ENCODE measurements at places on chromosomes 1 and 21.

DNA sequence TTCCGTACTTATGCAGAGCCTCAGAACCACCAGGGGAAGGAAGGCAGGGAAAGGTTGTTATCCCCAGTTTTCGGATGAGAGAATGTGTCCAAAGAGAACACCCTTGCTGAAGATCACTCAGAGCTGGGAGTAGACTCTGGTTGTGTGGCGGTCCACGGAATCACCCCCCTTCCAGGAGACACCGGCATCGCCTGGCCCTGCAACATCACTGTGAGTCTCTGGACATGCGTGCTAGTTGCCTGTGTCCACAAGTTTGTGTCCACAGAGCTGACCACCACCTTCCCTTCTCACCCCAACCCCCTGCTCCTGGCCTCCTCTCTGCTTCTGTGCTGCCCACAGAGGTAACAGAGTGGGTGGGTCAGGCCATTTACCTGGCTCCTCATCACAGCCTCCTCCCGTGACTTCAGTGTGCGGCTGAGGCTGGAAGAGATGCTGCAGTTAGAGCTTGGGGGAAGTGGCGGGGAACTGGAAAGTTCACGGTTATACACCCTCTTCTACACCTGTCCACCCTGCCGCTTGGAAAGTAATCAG is 7.3 kb downstream of the MYBPH start:
- DNase-seq: no peak

DNA sequence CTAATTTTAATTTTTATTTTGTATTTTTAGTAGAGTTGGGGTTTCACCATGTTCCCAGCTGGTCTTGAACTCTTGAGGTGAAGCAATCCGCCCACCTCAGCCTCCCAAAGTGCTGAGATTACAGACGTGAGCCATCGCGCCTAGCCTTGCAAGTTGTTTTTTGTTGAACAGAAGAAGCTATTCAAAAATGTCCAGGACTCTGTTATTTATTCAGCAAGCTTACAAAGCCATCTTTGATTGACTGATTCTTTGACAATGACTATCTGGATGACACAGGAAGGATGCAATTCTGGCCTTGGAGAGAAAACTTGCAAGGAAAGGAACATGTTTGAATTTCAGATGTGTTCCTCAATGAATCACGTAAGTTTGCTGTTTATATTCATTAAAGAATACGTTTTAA is 63.5 kb downstream of the MAP3K7CL start:
- DNase-seq: no peak

DNA sequence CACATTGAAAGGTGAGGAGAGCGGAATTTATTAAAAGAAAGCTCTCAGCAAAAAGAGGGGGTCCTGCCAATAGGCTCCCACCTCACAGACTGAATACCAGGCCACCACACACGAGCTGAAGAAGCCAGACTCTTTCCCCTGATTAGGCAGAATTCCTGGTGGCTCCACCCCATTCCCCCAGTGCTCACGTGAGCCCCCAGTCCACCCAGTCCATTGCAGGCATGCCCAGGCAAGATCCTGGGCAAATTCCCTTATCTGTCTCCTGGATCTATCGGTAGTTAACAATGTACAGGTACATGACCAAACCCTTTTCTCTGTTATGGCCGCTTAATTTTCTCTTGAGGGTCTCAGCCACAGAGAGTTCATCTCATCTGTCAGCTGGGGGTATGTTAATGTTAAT is 54.6 kb upstream of the BTG3 start:
- DNase-seq: no peak

GRCh38 chr1:8524627-8525157 is 206.8 kb downstream of the SLC45A1 start:
- DNase-seq: no peak

DNA sequence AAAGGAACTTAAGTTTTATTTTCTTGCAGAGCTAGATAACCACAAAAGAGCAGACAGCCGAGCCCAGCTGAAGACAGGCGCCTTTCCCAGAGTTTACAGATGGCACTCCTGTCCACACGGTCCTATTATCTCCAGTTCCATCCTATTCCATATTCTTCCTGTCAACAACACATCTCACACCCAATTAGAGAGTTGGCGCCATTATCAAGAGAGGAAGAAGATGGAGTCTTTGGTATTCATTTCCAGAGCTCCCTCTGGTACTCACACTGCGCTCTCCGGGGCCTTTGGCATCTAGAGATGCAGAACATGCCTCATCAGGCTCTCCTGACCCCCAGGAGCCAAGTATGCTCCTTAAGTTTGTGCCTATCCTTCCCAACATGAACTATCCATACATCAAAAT is 43.3 kb upstream of the SIPA1L2 start:
- DNase-seq: no peak

DNA sequence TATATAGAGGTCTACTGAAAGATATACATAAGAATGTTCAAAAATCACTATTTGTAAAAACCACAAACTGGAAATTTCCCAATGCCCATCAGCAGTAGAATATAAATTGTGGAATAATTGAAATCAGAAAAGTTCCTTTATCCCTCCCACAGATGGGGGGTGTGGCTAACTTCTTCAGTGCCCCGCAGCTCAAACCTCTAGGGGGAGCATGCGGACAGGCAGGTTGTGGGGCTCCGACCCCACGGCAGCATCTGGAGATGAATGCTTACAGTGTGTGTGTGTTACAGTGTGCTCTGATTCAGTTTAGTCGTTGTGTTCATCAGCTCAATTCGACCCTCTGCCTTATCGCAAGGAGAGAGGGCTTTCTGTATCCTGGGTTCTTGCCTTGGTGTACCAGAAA is 262.1 kb upstream of the LRRC7 start:
- no peak for DNase-seq

DNA sequence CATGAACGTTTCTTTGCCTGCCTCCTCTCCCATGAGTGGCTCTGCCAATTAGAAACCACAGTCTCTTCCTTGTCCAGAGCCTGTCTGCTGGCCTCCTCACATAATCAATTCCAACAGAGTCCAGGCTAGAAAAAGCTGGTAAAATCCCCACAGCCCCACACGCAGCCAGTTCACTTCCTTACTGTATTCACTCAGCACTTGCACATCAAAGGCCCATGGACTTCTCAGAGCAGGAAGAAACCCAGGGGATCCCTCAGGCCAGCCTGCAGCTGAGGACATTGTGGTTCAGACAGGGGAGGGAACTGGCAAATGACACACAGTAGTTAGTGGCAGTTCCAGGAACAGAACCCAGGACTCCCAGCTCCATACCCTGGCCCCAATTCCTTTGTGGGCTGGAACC is 171.6 kb upstream of the EDN2 start:
- no peak for DNase-seq

DNA sequence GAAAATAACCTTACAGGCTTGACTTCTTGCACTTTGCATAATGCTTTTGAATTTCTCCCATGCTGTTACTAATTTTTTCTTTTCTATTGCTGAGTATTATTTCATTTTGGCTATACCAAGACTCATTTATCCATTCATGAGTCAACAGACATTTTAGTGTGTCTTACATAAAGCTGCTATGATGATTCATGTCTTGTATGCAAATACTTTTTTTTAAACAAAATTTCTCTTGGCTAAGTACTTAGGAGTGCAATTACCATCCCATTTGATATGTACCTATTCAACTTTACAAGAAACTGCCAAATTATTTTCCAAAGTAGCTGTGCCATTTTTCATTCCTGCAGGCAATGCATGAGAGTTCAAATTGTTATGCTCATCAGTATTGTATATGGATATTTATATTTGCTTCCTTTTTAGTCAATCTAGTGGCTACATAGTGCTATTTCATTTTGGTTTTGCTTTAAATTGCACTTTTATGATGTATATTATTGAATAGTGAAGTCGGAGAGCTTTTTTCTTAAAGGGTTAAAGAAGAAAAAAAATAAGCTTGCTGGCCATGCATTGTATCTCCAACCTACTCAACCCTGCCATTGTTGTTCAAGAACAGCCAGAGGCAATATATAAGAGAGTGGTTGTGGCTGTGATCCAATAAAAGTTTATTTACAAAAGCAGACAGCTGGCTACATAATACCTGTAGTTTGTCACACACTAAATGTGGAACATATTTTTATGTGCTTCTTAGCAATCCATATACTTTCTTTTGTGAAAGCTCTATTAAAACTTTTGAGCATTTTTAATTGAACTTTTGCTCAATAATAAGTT is 862.8 kb downstream of the KCNT2 start:
- peak; percentile 72 for DNase-seq

- peak; percentile 46 for DNase-seq
Measured at GRCh38 chr1:178031856-178032320, 62.0 kb upstream of the RASAL2 start.

DNA sequence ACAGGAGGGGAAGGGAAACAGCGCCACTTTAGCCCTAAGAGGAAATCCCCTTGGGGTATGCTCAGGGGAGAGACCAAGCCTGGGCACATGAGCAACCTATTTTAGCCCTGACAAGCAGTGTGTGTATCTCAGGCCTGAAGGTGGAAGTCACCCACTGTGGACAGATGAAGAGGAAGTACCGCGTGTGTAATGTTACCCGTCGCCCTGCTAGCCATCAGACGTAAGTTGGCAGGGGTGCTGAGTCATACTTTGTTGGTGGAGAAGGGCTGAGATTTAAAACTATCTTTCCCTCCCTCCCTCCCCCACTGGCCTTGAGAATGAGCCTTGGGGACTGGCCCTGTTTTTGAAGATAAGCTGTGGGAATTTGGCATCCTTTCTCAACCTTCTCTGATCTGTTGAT is 11.2 kb downstream of the AGO1 start:
- DNase-seq: no peak

DNA sequence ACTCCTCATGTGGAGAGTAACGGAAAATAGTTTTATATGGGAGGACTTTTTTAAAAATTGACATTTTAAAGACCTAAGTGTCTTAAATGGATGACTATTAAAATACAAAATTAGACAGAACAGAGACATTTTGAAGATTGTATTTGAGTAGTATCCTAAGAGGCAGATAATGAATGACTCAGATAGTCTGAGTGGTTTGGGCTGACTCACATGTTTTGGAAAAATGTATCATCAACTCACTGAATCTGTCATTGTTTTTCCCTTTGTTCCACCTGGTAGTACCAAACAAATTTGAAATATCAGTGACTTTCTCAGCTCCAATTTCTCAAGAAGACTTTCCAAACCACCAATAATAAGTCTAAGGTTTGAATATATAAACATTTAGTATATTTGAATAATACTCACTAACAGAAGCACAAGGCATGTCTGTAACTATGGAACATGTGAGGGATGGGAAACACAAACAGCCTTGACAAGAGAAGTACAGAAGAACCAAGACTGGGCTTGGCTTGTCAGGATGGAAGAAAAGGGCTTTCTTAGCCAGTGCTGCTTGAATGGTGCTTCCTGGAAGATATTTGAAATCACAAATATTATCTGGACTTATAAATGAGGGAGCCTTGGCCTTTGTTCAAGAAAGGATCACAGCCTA is 90.6 kb downstream of the SGIP1 start:
- DNase-seq: no peak

GRCh38 chr1:210777914-210778313 is 356.0 kb downstream of the KCNH1 start:
- no peak for DNase-seq

GRCh38 chr1:12040457-12041051 is 21.3 kb downstream of the MIIP start:
- DNase-seq: no peak

GRCh38 chr1:18652791-18653190 is 22.1 kb downstream of the PAX7 start:
- no peak for DNase-seq

DNA sequence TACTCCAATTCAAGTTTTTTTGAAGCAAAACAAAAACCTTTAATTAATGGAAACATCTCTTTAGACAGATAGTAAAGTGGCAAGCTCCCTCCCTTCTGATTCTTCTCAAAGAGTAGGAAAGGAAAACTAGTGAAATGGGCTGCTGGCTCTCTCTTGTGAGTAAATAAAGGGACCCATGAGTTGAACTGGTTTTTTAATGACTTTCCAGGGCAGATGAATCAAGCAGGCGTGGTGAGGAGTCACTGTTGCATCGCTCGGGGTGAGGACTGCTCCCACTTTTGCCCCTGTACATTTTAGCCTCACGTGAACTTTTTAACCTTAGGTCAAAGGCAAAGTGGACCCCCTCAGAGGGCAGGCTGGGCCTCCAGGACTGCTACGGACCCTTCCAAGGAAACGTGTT is 64.8 kb downstream of the ABCA4 start:
- DNase-seq: no peak

- DNase-seq: no peak
Measured at GRCh38 chr1:16385659-16386453, 18.8 kb downstream of the SZRD1 start.

DNA sequence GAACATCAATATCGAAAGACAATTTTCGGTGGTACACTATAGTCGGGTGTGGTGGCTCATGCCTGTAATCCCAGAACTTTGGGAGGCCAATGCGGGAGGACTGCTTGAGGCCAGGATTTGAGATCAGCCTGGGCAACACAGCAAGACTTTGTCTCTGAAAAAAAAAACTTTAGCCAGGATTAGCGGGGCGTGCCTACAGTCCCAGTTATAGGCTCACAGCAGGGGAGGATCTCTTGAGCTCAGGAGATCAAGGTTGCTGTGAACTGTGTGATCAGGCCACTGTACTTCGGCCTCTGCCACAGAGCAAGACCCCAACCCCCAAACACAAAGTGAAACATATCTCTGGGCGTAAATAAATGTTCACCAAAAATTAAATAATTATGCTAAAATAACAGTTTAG is 1.6 kb downstream of the TADA1 start:
- no peak for DNase-seq

DNA sequence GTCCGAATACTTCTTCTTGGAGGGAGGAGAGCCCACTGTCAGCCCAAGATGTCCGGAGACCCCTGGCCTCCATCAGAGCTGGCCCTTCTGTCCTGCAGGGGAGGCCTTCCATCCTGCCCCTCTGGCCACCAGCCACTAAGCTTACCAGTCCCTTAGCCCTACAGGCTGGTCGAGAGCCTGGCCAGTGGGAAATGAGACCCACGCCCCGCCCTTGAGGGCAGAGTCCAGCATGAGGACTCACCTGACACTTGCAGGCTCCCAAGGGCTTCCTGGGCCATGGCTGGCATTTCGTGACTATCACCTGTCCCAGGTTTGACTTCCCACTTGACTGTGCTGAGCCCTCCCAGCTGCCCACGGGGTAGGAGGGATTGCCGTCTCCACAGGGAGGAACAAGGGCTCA is 361.8 kb upstream of the VAMP3 start:
- DNase-seq: no peak

DNA sequence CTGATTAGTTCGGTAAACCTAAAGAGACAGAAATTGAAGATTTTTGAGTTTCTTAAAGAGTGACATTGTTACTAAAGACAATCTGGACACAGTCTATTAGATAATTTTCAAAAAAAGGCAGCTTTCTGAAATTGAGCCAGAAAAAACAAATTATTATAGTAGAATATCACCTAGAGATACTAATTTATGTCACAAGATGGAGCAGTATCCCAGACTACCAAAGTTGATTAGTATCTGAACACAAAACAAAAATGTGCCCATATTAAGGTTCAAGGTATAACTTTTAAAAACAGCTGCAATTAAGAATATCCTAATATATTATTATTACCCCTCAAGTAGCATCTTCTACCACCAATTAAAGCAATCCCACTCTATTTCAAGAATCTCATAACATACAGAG is 40.5 kb upstream of the SYT2 start:
- DNase-seq: no peak

DNA sequence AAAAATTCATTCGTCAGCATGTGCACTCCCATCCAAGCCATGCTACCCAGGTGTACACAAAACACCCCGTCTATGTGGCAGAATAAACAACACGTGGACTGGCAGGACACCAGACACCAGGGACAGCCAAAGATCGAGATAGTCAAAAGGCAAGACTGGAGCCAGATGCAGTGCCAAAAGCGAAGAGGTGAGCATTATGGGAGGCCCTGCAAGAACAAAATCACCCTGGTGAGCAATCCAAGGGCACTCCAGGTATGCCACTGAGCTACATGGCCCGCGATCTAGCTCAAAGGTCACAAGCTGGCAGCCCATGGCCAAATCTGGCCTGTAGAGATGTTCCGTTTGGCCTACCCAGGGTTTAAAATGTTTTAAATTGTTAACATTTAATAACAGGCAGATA is 33.7 kb downstream of the PLPP3 start:
- DNase-seq: no peak

Measured in NCI-H748 treated with DMSO at 0.1 percent for 48 hours (cell line).